Fibroblast of the conjunctiva (primary cell): ENCODE measurements at places on chromosomes 13 and 19.

DNA sequence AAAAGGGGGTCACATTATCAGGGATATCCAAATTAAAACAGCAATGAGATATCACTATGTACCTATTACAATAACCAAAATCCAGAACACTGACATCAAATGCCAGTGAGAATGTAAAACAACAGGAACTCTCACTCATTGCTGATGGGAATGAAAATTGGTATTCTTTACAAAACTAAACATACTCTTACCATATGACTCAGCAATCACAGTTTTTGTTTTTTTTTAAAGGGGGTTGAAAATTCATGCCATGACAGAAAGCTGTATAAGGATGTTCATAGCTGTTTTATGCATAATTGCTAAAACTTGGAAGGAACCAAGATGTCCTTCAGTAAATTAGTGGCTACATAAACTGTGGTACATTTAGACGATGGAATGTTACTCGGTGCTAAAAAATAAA, 71.6 kb upstream of the SLITRK1 start:
- no peak for DNase-seq

- DNase-seq, result no peak
Measured at GRCh38 chr13:97008643-97009042, 14.4 kb upstream of the OXGR1 start.

DNA sequence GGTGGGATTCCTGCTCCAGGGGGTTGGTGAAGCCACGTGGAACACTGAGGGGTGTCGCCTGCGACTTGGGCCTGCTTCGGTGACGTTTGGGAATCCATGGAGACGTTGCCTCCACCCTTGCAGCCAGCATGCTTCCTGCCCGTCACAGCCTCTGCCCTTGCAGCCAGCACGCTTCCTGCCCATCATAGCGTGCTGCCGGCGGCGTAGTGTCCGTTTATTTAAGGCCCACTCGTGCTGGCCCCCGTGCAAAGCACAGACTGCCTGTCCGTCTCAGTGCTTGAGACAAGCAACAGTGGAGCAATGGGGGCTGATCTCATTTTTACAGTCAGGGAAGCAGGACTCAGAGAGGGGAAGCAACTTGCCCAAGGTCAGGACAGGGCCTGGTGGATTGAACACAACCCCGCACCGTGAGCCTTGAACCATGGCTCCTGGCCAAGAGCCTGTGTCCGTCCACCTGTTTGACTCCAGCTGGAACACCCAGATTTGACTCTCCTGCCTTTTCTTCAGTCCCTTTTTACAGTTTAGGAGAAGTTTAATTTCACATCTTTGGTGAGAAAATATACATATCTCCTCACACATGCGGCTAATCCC, 149.6 kb downstream of the TEX29 start:
- DNase-seq, result no peak

DNA sequence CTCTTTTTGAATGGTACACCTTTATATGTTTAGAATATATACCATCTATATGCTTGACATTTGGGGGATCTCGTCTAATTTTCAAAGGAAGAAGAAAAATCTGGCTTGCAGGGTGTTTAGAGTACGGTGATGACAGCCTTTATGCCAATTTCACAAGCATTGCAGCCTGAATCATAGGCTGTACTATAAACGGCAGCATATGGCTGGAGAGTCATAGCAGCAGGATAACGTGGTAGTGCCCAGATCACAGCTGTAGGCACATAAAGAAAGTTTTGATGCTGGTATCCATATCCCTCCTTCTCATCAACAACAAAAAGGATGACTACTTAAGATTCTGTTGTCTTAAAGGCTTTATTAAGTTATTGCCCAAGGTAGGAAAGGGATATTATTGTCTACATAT, 253.0 kb downstream of the PCDH9 start:
- no peak for DNase-seq
